ENCODE measurements at places on chromosomes 5 and 9. TPM values are rescaled to one million over a fixed set of nuclear protein-coding genes. Genes with fewer than 3 reads are reported as not detected.

Gene ENHO
- 0.24 TPM for total RNA-seq

Gene GKAP1
- total RNA-seq: 11.9 TPM

Gene FGD3
- 6.3 TPM for total RNA-seq

Gene ENTR1
- total RNA-seq: 29.3 TPM
